MM.1S (cell line): ENCODE measurements at places on chromosomes 12 and 14.

GRCh38 chr14:69632593-69633151 lies 21.3 kb downstream of the SUSD6 start:
- DNase-seq = no peak

- peak; percentile 73 for DNase-seq
Measured at GRCh38 chr12:10557766-10558165, 52.1 kb downstream of the EIF2S3B start.

GRCh38 chr14:53536446-53536845 lies 383.3 kb upstream of the DDHD1 start:
- DNase-seq = no peak

GRCh38 chr12:102513739-102514138 lies 33.4 kb upstream of the IGF1 start:
- no peak for DNase-seq

DNA sequence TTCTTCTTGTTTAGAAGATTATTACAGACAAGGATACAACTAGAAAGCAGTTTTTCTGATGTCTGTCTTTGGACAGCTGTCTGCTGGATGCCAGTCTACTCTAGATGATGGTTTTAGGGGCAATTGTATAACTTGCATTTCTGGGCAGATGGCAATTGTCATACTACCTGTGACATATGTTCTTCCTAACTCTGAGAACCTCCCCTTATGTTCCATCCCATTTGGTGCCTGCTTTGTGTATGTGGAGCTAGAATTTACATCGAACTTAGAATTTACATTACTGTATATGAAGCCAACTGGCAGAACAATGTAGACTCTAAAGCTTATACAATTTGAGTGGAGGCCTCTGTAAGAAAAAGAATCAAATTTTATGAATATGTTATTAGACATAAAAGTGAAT lies 430.2 kb upstream of the SEL1L start:
- no peak for DNase-seq

DNA sequence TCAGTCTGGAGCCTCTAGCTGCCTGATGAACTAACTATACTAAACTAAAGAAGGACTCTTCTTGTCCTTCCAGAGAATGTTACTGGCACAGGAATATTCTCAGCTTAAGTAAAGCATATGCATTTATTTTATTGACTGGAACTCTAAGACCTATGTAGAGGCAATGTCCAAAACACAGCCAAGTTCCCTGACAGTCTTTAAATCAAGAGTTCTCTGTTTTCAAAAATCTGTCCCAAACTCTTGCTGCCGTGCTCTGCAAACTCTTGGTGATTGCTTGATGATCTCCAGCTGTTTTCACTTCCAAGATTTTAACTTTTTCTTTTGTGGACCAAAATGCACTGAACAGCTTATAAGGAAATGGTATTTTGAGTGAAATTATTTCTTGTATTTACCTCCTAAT lies 67.5 kb upstream of the DAAM1 start:
- no peak for DNase-seq

GRCh38 chr12:84070292-84070691 lies 842.3 kb downstream of the SLC6A15 start:
- DNase-seq = no peak

- no peak for DNase-seq
Measured at GRCh38 chr12:119308708-119309456, 25.6 kb upstream of the CCDC60 start.
